ENCODE measurements at places on chromosomes 11 and 22. TPM values are rescaled to one million over a fixed set of nuclear protein-coding genes. Genes with fewer than 3 reads are reported as not detected.

DNA sequence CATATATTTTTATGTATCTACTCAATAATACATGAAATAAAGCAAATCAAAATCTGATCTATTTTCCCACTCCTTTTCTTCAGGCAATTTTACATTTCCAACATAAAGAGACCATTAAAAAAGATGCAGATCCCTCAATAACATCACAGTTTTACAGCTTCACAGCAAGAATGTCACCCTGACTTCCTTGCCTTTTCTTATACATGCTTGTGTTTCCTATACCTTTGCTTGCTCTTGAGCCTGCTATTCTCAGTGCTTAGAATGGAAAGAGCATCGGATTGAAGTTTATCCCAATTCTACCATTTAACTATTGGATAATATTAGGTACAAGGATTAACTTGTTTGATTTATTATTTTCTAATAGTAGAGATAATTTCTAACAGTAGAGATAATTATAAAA is 176.7 kb downstream of the CNTN5 start:
- no peak overlapping the region for H3K27ac ChIP-seq
- H3K4me1 ChIP-seq, result no peaks in the 10 kb centered on the region
- no peaks in the 10 kb centered on the region for H3K36me3 ChIP-seq
- no peaks in the 10 kb centered on the region for H3K27me3 ChIP-seq
- no peak for DNase-seq

GRCh38 chr22:50101870-50102565 is 12.2 kb downstream of the MOV10L1 start:
- no peaks in the 10 kb centered on the region for H3K36me3 ChIP-seq
- no peak overlapping the region for H3K27ac ChIP-seq
- no peak overlapping the region for H3K4me3 ChIP-seq
- DNase-seq, result no peak
- H3K27me3 ChIP-seq, result no peaks in the 10 kb centered on the region

DNA sequence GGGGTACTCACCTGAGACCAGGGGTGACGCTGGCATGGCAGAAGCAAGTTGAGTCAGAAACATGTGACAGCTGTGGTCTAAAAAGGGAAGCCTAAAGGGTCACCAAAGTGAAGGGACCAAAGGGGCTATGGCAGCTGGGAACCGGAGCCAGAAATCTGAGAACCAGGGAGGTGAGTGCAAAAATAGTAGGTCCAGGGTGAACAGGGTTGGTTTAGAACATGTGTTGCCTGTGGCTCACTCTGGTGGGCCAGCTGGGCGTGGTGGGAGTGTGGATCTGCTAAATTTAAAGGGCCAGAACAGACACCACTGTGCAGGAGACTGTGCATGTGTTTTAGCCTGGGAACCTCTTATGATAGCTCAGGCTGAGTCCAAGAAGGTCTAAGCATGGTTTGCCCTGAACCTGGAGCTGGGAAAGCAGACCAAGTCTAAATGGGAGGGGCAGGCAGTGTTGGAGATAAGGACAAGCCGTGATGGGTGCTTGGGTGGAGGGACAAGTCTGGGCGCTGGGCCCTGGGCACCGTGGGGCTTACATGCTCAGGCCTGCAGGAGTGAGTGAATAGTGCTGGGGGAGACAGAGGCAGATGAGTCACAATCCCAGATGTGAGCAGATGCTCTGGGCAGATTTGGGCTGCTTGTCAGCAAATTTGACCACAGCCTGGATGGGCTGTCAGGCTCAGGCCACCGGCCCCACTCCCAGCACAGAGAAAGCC is 41.4 kb upstream of the ZBED5 start:
- no peak for DNase-seq
- H3K4me3 ChIP-seq, result no peak overlapping the region
- H3K36me3 ChIP-seq, result no peaks in the 10 kb centered on the region
- H3K27ac ChIP-seq, result peak overlapping the region; percentile 90
- peaks cover 42% of the 10 kb centered on the region for H3K4me1 ChIP-seq
- H3K27me3 ChIP-seq, result no peaks in the 10 kb centered on the region

DNA sequence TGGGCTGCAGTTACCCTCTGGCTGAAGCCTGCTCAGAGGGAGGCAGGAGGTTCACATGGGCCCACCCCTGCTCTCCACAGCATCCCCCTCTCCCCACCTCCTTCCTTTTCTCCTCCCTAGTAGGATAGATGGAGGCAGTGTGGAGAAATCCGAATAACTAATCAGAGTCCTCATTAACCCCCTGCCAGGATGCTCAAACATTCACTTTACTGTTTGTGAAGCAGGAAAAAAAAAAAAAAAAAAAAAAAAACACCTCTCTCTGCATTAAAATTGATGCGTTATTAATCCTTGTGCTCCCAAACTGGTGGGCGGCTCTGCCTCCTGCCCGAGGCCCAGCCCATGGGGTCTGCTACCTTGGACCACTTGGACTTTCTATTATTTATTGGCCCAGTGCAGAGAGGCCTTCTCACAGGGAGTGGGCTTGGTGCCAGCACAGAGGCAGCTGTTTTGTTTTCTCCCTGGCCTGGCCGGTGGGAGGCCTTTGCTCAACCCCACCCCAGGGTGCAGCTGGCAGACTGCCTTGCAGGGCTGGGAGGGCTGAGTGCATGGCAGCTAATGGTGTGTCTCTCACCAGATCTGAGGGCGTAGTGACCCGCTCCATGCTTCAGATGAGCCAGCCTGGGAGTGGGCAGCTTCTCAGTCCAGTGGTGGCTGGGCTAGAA is 150.7 kb downstream of the PKNOX2 start:
- H3K36me3 ChIP-seq, result no peaks in the 10 kb centered on the region
- no peak overlapping the region for H3K4me3 ChIP-seq
- no peak overlapping the region for H3K27ac ChIP-seq
- H3K4me1 ChIP-seq, result no peaks in the 10 kb centered on the region
- H3K27me3 ChIP-seq, result no peaks in the 10 kb centered on the region
- DNase-seq, result no peak

Gene ZNF215
- total RNA-seq, result 1.6 TPM

Gene NCAPH2
- 50.3 TPM for total RNA-seq

GRCh38 chr11:15104166-15104565 is 10.6 kb upstream of the INSC start:
- no peak overlapping the region for H3K27ac ChIP-seq
- no peaks in the 10 kb centered on the region for H3K4me1 ChIP-seq
- no peak overlapping the region for H3K4me3 ChIP-seq
- no peaks in the 10 kb centered on the region for H3K36me3 ChIP-seq
- peaks cover 14% of the 10 kb centered on the region for H3K27me3 ChIP-seq

DNA sequence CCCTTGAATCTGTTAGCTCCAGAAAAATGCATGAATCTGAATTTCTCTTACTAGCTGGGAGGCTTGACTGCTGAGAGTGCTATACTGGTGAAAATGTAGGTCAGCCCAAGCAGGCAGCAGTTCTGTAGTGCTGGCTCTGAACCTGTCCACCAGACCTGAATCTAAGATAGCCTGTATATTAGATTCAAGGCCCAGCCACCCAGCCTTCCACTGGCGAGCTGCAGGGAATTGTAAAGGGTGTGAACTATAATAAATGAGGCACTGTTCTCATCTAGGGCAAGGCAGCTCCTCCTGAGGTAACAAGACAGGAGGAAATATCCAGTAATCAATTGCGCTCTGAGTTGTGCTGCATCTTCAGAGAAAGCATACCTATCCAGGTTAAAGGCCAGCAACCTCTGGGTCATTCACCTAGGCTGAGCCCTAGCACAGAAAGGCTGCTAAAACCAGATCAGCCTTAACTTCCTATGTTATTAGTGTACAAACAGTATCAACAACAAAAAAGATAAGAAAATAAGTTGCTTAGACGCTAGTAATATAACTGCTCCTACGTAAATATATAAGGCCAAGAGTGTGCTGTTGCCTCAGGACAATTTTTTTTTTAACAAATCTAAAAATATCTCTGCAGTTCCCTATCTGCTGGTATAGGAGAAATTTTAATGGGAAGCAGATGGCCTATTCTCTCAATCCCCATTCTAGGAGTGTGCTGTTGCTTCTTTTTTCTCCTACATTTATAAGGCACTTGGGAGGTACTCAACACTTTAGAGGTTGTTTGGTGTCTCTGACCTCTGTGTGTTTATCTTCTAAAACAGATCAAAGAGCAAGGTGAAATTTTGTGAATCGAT is 63.0 kb downstream of the RELT start:
- peaks cover 24% of the 10 kb centered on the region for H3K4me1 ChIP-seq
- H3K27me3 ChIP-seq, result no peaks in the 10 kb centered on the region
- no peaks in the 10 kb centered on the region for H3K36me3 ChIP-seq
- H3K27ac ChIP-seq, result peak overlapping the region; percentile 68
- DNase-seq, result peak; percentile 20
